Mesothelial cell of epicardium (in vitro differentiated cells): ENCODE measurements at places on chromosomes 11 and 22.
A peak's percentile ranks its signal among the peaks of the same experiment; 100 is the strongest.

DNA sequence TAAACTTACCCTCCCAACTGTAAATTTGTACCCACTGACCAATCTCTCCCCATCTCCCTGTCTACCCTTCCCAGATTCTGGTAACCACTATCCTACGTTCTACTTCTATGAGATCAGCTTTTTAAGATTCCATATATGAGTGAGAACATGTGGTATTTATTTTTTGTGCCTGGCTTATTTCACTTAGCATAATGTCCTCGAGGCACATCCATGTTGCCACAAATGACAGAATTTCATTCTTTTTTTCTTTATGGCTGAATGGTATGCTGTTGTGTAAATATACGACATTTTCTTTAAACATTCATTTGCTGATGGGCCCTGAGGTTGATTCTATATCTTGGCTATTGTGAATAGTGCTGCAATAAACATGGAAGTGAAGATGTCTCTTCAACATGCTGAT is 74.7 kb upstream of the RRM1 start:
- no peak for DNase-seq

DNA sequence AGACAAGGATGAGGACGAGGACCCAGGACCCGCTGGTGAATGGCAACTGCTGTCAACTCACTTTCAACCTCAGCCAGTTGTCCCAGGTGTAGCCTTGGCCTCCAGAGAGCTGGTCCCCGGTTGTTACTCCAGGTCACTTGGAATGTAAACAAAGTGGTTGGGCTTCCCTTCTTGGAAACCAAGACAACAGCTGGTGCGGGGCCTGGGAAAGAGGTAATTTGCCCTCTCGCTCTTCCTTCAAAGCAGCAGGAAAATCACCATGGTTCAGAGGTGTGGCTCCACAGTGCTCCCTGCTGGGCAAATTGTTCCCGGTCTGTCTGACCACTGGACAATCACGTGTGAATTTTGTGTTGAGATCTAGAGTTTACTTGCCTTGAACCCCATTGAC is 15.0 kb downstream of the SLC1A2 start:
- no peak for DNase-seq

DNA sequence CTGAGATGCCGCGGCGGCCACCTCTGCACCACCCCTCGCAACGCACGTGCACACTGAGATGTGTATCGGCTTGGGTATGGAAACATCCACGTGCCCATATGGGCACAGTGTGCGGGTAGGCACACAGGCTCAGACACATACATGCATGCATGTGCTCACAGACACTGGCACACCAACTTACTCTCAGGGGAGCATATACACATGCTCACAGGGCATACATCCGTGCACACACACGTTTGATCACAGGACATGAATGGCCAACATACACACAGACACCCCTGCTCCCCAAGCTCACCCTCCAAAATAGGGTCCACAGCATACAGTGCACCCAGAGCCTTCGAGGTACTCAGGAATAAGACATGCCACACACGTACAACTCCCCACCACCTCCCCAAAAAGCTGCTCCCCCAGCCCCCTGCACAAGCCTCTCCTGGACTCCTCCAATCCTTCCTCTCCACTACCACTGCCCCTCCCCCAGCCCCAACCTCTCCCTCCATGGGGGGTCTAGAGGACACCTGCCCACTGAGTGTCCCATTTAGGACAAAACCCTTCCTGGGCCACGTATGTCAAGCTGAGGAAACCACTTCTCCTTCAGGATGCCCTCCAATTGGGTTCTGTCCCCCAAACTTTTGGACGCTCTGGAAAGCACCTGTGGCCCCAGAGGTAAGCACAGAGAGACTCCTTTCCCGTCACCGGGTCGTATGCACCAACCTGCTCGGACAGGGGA is 53.1 kb downstream of the SLC22A12 start:
- no peak for DNase-seq

GRCh38 chr11:76919887-76920746 is 59.4 kb downstream of the ACER3 start:
- peak; percentile 57 for DNase-seq

DNA sequence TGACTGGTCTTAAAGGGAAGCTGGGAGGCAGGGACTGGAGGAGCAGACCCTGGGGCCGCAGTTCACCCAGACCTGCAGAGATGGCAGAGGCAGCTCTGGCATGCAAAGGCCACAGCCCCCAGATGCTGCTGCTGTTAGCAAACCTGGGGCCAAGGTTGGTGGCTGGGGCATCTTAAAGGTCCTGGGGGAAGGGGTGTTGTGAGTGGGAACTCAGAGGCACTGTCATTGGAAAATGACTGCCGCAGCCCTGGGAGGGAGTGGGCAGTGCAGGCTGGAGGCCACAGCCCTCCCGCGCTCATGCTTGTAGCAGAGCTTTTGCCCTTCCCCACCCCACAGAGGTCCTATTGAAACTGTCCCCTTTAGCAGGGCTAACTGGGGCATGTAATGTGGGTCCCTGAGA is 111.8 kb downstream of the CTTN start:
- no peak for DNase-seq
